ENCODE measurements at places on chromosomes 1 and 21. TPM values are rescaled to one million over a fixed set of nuclear protein-coding genes. Genes with fewer than 3 reads are reported as not detected.

The PM20D1 gene
- polyA plus RNA-seq: 0.30 TPM

The CHRM3 gene
- polyA plus RNA-seq: 0.31 TPM

The ACKR1 gene
- not detected for polyA plus RNA-seq

The SCAMP3 gene
- polyA plus RNA-seq: 47.0 TPM

The OLFM3 gene
- polyA plus RNA-seq: not detected

The MNDA gene
- polyA plus RNA-seq: 3.8 TPM

The LACTBL1 gene
- polyA plus RNA-seq: not detected

The DMBX1 gene
- polyA plus RNA-seq: not detected

The ELF3 gene
- 22.2 TPM for polyA plus RNA-seq

The LCE1C gene
- not detected for polyA plus RNA-seq

The DYNLT5 gene
- polyA plus RNA-seq: 1.8 TPM

The ARHGEF16 gene
- 2.4 TPM for polyA plus RNA-seq

The INKA2 gene
- 0.52 TPM for polyA plus RNA-seq

The SPATA1 gene
- polyA plus RNA-seq: 2.2 TPM

The C21orf91 gene
- polyA plus RNA-seq: 1.8 TPM

The PADI2 gene
- polyA plus RNA-seq: 0.25 TPM

The TMPRSS15 gene
- not detected for polyA plus RNA-seq

The CD101 gene
- polyA plus RNA-seq: 0.24 TPM

The AKR1A1 gene
- 253 TPM for polyA plus RNA-seq

The LHX8 gene
- not detected for polyA plus RNA-seq

The SPRR2E gene
- polyA plus RNA-seq: not detected

The TTC39A gene
- 0.32 TPM for polyA plus RNA-seq

The RYR2 gene
- polyA plus RNA-seq: 0.12 TPM

The LRRC8C gene
- polyA plus RNA-seq: 0.63 TPM

The ADAM30 gene
- polyA plus RNA-seq: not detected

The VASH2 gene
- 0.38 TPM for polyA plus RNA-seq

The FALEC gene
- polyA plus RNA-seq: not detected

The KIF2C gene
- polyA plus RNA-seq: 0.21 TPM

The COL16A1 gene
- polyA plus RNA-seq: 1.7 TPM

The SYT14 gene
- not detected for polyA plus RNA-seq

The KIAA0040 gene
- polyA plus RNA-seq: 5.8 TPM

The TMEM81 gene
- polyA plus RNA-seq: 0.81 TPM

The GLIS1 gene
- polyA plus RNA-seq: 0.05 TPM

The SELE gene
- polyA plus RNA-seq: 3.1 TPM

The CORT gene
- 0.05 TPM for polyA plus RNA-seq

The UBR4 gene
- polyA plus RNA-seq: 45.4 TPM

The MTX1 gene
- 30.5 TPM for polyA plus RNA-seq

The SERPINC1 gene
- 2,515 TPM for polyA plus RNA-seq

The TOMM20 gene
- 74.4 TPM for polyA plus RNA-seq

The FYB2 gene
- polyA plus RNA-seq: 4.7 TPM

The TMEM234 gene
- 6.3 TPM for polyA plus RNA-seq

The CATSPERE gene
- 0.15 TPM for polyA plus RNA-seq

The TSPAN2 gene
- polyA plus RNA-seq: 0.13 TPM

The SPRR3 gene
- polyA plus RNA-seq: 0.61 TPM

The ARHGAP29 gene
- polyA plus RNA-seq: 8.3 TPM

The PRAMEF11 gene
- polyA plus RNA-seq: not detected

The CFAP57 gene
- polyA plus RNA-seq: 14.5 TPM

The KRTAP13-4 gene
- polyA plus RNA-seq: not detected

The AK5 gene
- polyA plus RNA-seq: 0.12 TPM

The NPPA gene
- polyA plus RNA-seq: not detected

The FCRL2 gene
- 0.43 TPM for polyA plus RNA-seq

The NBPF12 gene
- polyA plus RNA-seq: 7.9 TPM

The FABP3 gene
- polyA plus RNA-seq: 2.8 TPM

The PLCH2 gene
- polyA plus RNA-seq: not detected

The ITLN2 gene
- polyA plus RNA-seq: not detected

The CELA2B gene
- polyA plus RNA-seq: not detected

The GJA5 gene
- 1.0 TPM for polyA plus RNA-seq

The FAM72C gene
- polyA plus RNA-seq: 0.32 TPM

The TTC34 gene
- polyA plus RNA-seq: 0.08 TPM
